ENCODE measurements at places on chromosomes 1 and 21. TPM values are rescaled to one million over a fixed set of nuclear protein-coding genes. Genes with fewer than 3 reads are reported as not detected.
A peak's percentile ranks its signal among the peaks of the same experiment; 100 is the strongest.

ICOSLG gene
- total RNA-seq: 10.2 TPM

KCNE2 gene
- not detected for total RNA-seq

S100PBP gene
- total RNA-seq: 63.6 TPM

SLC45A3 gene
- total RNA-seq: 0.75 TPM

GUCA2B gene
- total RNA-seq: not detected

FAM72B gene
- 0.68 TPM for total RNA-seq

PMVK gene
- total RNA-seq: 24.9 TPM

HSD3B2 gene
- total RNA-seq: 0.59 TPM

DNA sequence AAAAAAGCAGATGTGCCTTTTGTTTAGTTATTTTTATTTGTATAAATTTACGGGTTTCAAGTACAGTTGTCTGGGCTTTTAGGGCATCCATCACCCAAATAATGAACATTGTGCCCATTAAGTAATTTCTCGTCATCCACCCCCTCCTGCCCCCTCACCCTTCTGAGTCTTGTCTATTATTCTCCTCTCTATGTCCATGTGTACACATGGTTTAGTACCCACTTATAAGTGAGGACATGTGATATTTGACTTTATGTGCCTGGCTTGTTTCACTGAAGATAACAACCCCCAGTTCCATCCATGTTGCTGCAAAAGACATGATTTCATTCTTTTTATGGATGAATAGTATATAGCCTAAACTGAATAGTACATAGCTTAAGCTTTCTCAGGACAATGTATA lies 189.2 kb downstream of the ZP4 start:
- no peak overlapping the region for H3K27ac ChIP-seq
- H3K36me3 ChIP-seq: no peaks in the 10 kb centered on the region
- DNase-seq: no peak
- H3K4me3 ChIP-seq: no peak overlapping the region
- no peaks in the 10 kb centered on the region for H3K4me1 ChIP-seq

GRCh38 chr1:90713741-90714509 lies 3.2 kb downstream of the BARHL2 start:
- H3K36me3 ChIP-seq: no peaks in the 10 kb centered on the region
- H3K4me3 ChIP-seq: no peak overlapping the region
- no peak overlapping the region for H3K27ac ChIP-seq
- peaks cover 27% of the 10 kb centered on the region for H3K27me3 ChIP-seq

- H3K36me3 ChIP-seq: no peaks in the 10 kb centered on the region
- no peak for DNase-seq
- no peak overlapping the region for H3K27ac ChIP-seq
- no peaks in the 10 kb centered on the region for H3K27me3 ChIP-seq
- no peak overlapping the region for H3K4me3 ChIP-seq
These were observed 1.2 kb upstream of the LPGAT1 start for GRCh38 chr1:211831558-211832323.

DNA sequence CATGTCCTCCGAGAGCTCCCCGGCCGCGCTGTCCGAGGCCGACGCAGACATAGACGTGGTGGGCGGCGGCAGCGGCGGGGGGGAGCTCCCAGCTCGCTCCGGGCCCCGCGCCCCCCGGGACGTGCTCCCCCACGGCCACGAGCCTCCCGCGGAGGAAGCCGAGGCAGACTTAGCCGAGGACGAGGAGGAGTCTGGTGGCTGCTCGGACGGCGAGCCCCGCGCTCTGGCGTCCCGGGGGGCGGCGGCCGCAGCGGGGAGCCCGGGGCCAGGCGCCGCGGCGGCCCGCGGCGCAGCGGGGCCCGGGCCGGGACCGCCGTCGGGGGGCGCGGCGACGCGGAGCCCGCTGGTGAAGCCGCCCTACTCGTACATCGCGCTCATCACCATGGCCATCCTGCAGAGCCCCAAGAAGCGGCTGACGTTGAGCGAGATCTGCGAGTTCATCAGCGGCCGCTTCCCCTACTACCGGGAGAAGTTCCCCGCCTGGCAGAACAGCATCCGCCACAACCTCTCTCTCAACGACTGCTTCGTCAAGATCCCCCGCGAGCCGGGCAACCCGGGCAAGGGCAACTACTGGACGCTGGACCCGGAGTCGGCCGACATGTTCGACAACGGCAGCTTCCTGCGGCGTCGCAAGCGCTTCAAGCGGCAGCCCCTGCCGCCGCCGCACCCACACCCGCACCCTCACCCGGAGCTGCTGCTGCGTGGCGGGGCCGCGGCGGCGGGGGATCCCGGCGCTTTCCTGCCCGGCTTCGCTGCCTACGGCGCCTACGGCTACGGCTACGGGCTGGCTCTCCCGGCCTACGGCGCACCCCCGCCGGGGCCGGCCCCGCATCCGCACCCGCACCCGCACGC lies 547 bp downstream of the FOXD2 start:
- peaks cover 65% of the 10 kb centered on the region for H3K27me3 ChIP-seq
- no peak overlapping the region for H3K27ac ChIP-seq
- H3K4me3 ChIP-seq: no peak overlapping the region
- no peaks in the 10 kb centered on the region for H3K36me3 ChIP-seq
- peaks cover 41% of the 10 kb centered on the region for H3K4me1 ChIP-seq
- DNase-seq: peak; percentile 36

GRCh38 chr1:23743287-23744152 lies at the start of gene ELOA:
Gene ELOA, plus strand, starts transcription at chr1:23743471. Its CDS starts 33 bp downstream, at chr1:23743504.
- peak within 1 kb of the TSS; percentile 80 for H3K4me3 ChIP-seq
- H3K27me3 ChIP-seq: no peaks in the 10 kb centered on the region
- H3K36me3 ChIP-seq: no peaks in the 10 kb centered on the region
- peaks cover 17% of the 10 kb centered on the region for H3K4me1 ChIP-seq

DNA sequence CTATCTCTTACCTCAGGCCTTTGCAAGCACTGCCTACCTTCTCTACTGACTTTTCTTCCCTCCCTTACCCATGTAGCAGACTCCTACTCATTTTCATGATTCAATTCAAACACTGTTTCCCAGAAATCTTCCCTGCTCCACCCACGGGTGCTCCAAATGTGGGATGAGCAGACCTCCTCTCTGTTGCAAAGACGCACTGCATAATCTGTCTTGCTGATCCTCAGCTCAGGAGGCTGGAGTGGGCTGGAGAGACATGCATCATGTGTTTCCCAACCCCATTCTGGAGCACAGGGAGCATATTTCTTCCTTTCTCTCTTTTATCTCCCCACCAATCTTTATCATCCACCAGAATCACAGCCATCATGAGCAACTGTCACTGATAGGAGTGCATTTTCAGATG lies 459.9 kb upstream of the NFIA start:
- no peak overlapping the region for H3K4me3 ChIP-seq
- no peaks in the 10 kb centered on the region for H3K4me1 ChIP-seq
- H3K27me3 ChIP-seq: no peaks in the 10 kb centered on the region
- no peaks in the 10 kb centered on the region for H3K36me3 ChIP-seq
- no peak overlapping the region for H3K27ac ChIP-seq

DNA sequence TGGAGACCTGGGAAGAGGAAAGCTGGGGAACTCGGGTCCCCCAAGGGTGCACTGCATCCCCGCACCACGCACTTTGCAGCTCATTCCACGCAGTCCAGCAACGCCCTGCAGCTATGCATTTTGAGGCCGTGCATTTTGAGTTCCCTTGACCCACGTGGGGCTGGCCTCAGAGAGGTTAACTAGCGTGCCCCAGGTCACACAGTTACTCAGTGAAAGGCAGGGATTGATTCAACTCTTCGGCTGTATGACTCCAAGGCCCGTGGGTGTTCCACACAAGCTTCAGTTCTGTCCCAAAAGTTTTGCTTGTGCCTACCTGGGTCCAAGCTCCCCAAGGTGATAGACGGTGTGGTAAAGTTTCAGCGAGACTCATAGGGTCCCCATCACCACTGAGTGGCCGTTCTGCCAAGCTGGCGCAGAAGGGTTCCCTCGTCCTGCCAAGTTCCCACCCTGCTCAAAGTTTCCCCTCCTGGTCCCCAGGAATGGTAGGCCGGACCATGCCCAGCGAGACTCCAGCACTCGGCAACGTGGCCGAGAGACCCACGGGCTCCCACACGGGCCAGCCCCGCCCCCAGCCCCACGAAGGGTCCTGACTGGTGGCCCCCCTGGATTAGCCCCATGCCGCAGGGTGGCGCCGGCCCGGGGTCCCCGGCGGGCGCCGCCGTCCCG lies 611 bp downstream of the HSPG2 start:
- no peak for DNase-seq
- peak overlapping the region; percentile 32 for H3K4me3 ChIP-seq
- H3K27me3 ChIP-seq: no peaks in the 10 kb centered on the region
- no peak overlapping the region for H3K27ac ChIP-seq
- H3K4me1 ChIP-seq: peaks cover 25% of the 10 kb centered on the region
- H3K36me3 ChIP-seq: no peaks in the 10 kb centered on the region

DNA sequence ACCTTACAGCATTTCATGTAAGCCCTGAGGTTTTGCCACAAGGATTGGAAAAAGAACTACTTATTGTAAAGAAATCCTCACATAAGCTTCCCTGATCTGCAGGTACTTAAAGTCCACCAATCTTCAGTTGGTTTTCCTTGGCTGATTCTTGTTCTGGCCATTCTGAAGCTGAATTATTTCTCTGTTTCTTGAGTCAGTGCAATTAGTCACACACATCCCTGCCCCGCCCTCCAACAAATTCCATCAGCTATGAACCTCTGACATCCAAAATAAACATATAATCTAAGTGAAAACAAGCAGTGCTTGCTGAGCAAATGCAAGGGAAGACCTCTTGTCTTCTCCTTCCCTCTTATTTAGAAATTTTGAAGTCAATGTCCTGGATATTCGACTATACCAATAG lies 8.2 kb upstream of the FNDC7 start:
- H3K36me3 ChIP-seq: no peaks in the 10 kb centered on the region
- no peak overlapping the region for H3K4me3 ChIP-seq
- peak overlapping the region; percentile 86 for H3K27ac ChIP-seq
- H3K4me1 ChIP-seq: peaks cover 13% of the 10 kb centered on the region

GRCh38 chr1:97787231-97787630 lies 133.6 kb downstream of the DPYD start:
- H3K27me3 ChIP-seq: no peaks in the 10 kb centered on the region
- no peak overlapping the region for H3K4me3 ChIP-seq
- DNase-seq: no peak
- no peaks in the 10 kb centered on the region for H3K36me3 ChIP-seq
- peaks cover 3% of the 10 kb centered on the region for H3K4me1 ChIP-seq
- no peak overlapping the region for H3K27ac ChIP-seq

DNA sequence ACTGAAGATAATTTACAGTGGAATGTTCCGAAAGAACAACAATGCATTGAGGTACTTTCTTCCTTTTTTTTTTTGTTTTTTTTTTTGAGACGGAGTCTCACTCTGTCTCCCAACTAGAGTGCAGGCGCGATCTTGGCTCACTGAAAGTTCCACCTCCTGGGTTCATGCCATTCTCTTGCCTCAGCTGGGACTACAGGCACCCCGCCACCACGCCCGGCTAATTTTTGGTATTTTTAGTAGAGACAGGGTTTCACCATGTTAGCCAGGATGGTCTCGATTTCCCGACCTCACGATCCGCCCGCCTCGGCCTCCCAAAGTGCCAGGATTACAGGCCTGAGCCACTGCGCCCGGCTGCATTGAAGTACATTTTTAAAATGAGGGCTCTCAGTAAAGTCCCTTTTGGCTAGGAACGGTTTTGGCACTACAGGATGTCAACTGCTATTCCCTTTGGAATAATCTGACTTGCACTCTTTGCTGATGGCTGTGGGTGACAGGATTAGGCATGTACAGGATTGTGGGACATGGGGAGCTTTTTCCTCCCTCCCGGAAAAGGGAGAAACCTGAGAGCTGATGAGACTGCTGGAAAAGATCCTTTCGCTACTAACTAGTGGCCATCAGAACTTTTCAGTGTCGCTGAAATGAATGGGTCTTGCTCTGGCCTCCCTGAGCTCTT lies 56.9 kb upstream of the EDEM3 start:
- no peak overlapping the region for H3K4me3 ChIP-seq
- H3K36me3 ChIP-seq: peaks cover 10% of the 10 kb centered on the region
- H3K27ac ChIP-seq: no peak overlapping the region
- no peaks in the 10 kb centered on the region for H3K4me1 ChIP-seq
- DNase-seq: no peak

GRCh38 chr1:217009376-217009775 lies 286.1 kb upstream of the ESRRG start:
- no peaks in the 10 kb centered on the region for H3K27me3 ChIP-seq
- no peaks in the 10 kb centered on the region for H3K4me1 ChIP-seq
- DNase-seq: no peak
- H3K27ac ChIP-seq: no peak overlapping the region
- no peak overlapping the region for H3K4me3 ChIP-seq

DNA sequence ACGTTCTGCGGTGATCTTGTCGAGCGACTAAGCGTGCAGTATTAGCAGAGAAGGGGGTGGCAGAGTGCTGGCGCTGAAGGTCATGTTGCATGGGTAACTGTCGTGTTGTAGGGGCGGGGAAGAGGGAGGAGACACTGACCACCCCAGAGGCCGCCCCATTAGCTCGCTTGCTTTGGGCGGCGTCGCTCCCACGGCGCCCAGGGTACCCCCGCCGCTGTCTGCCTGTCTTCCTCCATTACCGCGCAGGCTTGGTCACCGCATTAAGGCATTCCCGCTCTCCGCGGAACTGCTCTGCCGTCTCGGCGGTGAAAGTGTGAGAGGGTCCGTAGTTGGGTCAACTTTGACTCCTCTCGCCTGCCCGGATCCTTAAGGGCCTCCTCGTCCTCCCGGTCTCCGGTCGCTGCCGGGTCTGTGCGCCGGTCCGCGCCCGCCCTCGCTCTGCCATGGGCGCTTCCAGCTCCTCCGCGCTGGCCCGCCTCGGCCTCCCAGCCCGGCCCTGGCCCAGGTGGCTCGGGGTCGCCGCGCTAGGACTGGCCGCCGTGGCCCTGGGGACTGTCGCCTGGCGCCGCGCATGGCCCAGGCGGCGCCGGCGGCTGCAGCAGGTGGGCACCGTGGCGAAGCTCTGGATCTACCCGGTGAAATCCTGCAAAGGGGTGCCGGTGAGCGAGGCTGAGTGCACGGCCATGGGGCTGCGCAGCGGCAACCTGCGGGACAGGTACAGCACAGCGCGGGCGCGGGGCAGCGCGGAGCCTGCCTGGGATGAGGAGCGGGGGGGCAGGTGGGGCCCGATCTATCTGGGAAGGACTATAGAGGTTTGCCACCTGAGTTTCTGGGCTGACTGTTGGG lies at the start of gene MTARC2:
MTARC2 (plus strand) TSS at position 234 of the 846 bp plus-strand sequence; CDS start at position 444, 210 bp downstream.
- H3K27ac ChIP-seq: no peak within 1 kb of the TSS
- no peaks in the 10 kb centered on the region for H3K4me1 ChIP-seq
- no peak for DNase-seq
- H3K4me3 ChIP-seq: peak within 1 kb of the TSS; percentile 21
- H3K36me3 ChIP-seq: no peaks in the 10 kb centered on the region

DNA sequence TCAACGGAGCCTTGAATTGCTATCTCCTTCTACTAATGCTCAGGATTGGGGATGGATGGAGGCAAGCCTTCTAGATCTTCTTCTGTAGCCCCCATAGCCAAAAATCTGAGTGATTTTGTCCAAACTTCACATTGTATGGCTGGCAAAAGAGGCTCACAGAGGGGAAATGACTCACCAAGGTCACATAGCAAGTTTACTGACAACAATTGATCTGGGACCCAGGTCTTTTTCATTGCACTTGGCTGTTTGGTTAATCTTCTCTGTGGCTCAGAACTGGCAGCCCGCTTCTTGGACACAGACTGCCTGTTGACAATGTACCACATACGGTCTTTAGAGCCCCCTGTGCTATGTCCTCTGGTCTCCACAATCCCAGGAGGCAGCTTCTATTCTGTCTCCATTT lies 3.0 kb upstream of the LACTBL1 start:
- H3K4me3 ChIP-seq: no peak overlapping the region
- no peaks in the 10 kb centered on the region for H3K36me3 ChIP-seq
- no peaks in the 10 kb centered on the region for H3K4me1 ChIP-seq
- H3K27me3 ChIP-seq: peaks cover 50% of the 10 kb centered on the region
- no peak for DNase-seq

- no peaks in the 10 kb centered on the region for H3K4me1 ChIP-seq
- H3K27ac ChIP-seq: no peak overlapping the region
- no peak for DNase-seq
- H3K4me3 ChIP-seq: no peak overlapping the region
- H3K27me3 ChIP-seq: no peaks in the 10 kb centered on the region
These were observed 150.9 kb upstream of the ZRANB2 start for GRCh38 chr1:71231751-71232150.
